ENCODE measurements at places on chromosomes 16 and 17. TPM values are rescaled to one million over a fixed set of nuclear protein-coding genes. Genes with fewer than 3 reads are reported as not detected.

The PRAC1 gene
- total RNA-seq, result not detected

The FAM83G gene
- total RNA-seq, result 34.2 TPM

The INCA1 gene
- 1.3 TPM for total RNA-seq

The ACSM2A gene
- total RNA-seq, result not detected

The CA5A gene
- not detected for total RNA-seq

The NOTUM gene
- total RNA-seq, result 0.60 TPM

The TENT4B gene
- total RNA-seq, result 11.8 TPM

The ZNF385C gene
- total RNA-seq, result 0.13 TPM

The SLC5A11 gene
- total RNA-seq, result 0.66 TPM

The SOCS1 gene
- total RNA-seq, result 1.7 TPM

The GNG13 gene
- total RNA-seq, result not detected

The ARL5C gene
- total RNA-seq, result not detected

The RPUSD1 gene
- 49.7 TPM for total RNA-seq

The OR1A1 gene
- total RNA-seq, result not detected

The RNF43 gene
- 0.61 TPM for total RNA-seq

The CACNG1 gene
- not detected for total RNA-seq

The RSPRY1 gene
- 32.9 TPM for total RNA-seq

The WNT3 gene
- total RNA-seq, result 5.6 TPM

The CBFA2T3 gene
- 0.47 TPM for total RNA-seq

The HES7 gene
- 2.1 TPM for total RNA-seq

The LRRC75A gene
- total RNA-seq, result 1.0 TPM

The MKS1 gene
- total RNA-seq, result 10.6 TPM

The KRT25 gene
- total RNA-seq, result not detected

The CBX2 gene
- 18.9 TPM for total RNA-seq

The TRPV2 gene
- 0.63 TPM for total RNA-seq

The PLCG2 gene
- 3.9 TPM for total RNA-seq

The BAIAP3 gene
- 0.86 TPM for total RNA-seq
